ENCODE measurements at places on chromosomes 12 and 14.

GRCh38 chr12:49349266-49349665 is 2.6 kb downstream of the DNAJC22 start:
- DNase-seq, result no peak

DNA sequence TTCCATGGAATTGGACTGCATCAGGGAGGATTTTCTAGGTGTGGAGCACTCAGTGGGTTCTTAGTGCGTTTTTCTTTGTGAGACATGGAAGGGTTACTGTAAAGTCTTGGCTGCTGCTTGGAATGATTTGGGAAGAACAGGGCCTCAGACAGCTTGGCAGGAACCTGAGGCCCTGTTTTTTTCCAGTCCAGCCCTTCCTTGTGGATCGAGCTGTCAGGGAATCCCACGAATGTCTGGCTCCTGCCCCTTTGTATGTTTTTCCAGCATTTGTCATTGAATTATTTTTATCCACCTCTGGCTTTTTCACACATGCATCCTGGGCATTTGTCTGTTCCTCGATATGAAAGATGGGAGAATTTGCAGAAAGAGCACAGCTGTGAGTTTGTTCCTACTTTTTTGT is 158.5 kb downstream of the TGFB3 start:
- no peak for DNase-seq

DNA sequence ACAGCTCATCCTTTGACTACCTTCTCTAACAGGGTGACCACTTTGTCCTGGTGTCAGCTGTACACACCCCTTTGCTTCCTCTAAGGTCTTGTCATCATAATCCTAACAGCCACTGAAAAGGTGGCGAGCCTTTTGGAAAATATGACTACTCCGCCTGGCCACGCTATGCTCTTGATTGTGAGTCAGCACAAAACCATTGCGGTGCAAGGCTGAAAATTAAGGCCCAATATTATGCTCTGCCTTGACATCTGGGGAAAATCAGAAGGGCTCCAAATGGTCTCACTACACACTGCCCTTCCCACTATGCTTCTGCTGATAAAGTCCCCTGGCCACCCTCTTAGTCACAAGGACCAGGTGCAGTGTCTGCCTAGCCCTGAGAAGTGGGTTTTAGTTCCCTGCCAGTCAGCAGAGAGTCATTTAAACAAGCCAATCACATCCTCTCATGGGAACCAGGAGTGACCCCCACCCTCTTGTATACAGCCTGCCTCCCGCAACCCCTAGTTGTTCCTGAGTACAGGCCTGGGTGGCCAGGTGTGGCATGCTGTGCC is 34.3 kb downstream of the FGD6 start:
- no peak for DNase-seq

- no peak for DNase-seq
These were observed 16.6 kb downstream of the SSH1 start for GRCh38 chr12:108840605-108841332.

DNA sequence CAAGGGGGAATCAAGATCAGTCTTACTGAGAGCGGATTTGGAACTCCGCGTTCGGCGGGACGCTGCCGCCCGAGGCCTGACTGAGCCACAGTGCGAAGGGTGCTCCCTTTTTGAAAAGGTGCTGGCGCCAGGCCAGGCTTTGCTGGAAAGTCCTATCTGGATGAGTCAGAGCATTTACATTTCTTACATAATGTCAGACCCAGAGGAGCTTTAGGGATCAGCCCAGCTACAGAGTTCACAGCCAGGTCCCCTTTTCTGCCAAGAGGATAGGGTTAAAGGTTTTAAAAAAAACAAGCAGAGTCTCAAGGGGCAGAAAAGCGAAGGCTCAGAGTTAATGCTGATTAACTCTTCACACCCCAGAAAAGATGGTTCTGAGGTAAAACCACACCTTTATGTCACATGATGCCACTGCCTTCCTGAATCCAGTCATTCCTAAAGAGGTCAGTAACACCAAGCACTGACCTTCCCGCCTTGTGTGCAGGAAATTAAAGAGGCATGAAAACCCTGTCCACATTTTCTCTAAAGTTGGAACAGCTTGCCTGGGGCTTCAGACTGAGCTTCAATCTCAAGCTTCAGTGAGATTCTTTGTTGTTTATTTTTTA is 11.7 kb upstream of the FBXL14 start:
- no peak for DNase-seq

DNA sequence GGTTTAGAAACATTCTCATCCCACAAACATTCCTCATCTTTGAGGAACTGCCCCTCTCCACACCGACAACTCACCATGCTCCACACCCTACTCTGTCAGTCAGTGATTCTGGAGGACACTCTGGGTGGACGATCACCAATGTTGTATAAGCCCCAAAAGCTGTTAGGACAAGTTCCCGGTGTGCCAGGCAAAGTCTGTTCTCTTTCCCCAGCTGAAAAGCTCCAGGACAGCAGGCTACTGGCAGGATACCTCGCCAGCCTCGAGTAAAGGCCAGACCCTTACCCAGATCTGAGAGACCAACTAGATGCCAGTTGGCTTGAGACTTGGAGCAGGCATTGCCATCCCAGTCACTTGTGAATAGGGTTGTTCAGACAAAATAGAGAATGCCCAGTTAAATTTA is 12.0 kb downstream of the KRT5 start:
- DNase-seq, result no peak

- no peak for DNase-seq
These were observed 58.2 kb upstream of the STRN3 start for GRCh38 chr14:31084385-31084784.

Data from NCI-H1930 (cell line).